ENCODE measurements at places on chromosomes 7 and 10.

DNA sequence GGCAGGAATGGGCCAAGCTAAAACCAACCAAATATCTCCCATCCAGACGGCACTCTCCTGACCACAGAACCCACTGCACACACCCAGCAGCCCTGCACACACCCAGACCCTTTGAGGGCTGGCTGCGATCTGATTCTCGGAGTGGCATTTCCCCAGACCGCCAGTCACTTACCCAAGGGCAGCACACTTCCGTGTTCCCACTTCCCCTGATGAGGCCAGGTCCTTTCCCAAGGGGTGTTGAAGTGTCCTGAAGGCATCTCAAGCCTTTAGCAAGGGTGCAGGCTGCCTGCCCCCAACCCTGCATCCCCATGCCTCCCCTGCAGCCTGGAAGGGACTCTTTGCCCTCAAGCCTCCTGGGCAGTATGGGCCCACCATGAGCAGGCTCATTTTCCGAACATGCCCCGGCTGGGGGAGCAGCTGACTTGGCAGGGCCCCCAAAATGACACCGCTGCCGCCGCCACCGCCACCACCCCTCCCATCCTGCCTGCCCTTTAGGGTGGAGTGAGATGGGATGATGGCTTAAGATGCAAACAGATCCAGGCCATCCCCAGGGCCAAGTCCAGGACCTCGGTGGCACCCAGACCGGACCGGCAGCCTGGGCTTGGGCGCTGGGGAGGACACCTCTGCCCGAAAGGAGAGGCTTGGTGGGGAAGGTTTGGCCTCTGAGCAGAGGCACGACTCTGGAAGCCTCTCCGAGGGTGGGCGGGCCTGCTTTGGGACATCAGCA lies 159.8 kb downstream of the NRF1 start:
- DNase-seq, result no peak

DNA sequence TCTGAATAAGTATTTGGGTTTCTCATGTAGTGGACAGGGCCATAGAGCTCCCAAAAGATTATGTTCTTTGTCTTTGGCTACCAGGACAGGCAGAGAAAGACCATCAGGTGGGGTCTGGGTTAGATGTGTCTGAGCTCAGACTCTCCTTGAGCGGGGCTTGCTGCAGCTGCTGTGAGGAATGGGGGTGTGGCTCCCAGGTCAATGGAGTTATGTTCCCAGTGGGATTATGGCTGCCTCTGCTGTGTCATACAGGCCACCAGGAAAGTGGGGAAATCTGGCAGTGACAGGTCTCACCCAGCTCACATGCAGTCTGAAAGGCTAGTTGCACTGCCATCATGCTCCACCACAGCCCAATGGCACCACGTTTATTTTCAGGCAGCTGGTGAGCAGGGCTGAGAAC lies 97.0 kb upstream of the FERD3L start:
- DNase-seq, result no peak

GRCh38 chr10:116263870-116264655 lies 8.9 kb downstream of the GFRA1 start:
- DNase-seq, result no peak

GRCh38 chr7:7521259-7521658 lies 14.4 kb downstream of the COL28A1 start:
- DNase-seq, result no peak

DNA sequence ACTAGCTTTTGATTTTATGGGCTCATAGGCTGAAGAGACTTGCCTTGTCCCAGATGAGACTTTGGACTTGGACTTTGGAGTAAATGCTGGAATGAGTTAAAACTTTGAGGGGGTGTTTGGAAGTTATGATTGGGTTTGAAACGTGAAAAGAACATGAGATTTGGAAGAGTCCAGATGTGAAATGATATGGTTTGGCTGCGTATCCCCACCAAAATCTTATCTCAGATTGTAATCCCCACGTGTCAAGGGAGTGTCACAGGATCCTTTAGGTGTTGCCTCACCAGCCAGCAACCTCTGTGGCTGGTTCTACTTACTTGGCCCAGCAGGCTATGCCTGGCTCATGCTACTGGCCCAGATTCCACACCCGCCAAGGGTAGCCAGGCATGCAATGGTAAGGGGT lies 119.6 kb upstream of the NPY start:
- DNase-seq, result no peak

Measured in cerebellar cortex (tissue), 1 donor.